Esophagus squamous epithelium (tissue), 5 donors: ENCODE measurements at places on chromosomes 11 and 22.

- no peak for DNase-seq
Measured at GRCh38 chr22:28075358-28075981, 156.4 kb upstream of the PITPNB start.

DNA sequence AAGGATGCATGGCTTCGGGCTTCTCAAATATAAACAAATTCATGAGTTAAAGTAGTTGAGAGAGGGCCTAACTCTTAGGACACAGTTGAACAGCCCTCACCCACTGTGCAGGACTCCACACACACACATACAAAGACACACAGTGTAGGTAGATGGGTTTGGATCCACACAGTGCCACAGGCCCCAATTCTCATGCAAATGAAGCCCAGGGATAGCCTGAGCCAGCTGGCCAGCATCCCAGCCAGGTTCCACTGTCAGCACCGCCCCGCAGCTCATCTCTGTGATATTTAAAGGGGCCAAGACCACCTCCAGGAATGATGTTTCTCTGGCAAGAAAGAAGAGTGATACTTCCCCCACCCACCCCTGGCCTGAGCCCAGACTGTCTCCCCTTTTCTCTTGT lies 11.7 kb downstream of the SLC35C1 start:
- no peak for DNase-seq

DNA sequence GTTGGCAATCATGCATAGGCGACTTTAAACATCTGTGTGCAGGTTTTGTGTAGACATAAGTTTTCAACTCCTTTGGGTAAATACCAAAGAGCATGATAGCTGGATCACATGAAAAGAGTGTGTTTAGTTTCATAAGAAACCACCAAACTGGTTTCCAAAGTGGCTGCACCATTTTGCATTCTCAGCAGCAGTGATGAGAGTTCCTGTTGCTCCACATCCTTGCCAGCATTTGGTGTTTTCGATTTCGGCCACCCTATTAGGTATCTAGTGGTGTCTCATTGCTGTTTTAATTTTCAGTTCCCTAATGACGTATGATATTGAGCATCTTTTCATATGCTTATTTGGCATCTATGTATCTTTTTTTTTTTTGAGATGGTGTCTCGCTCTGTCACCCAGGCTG lies 62.8 kb upstream of the CCND1 start:
- DNase-seq, result no peak

GRCh38 chr11:58292017-58292416 lies 24.0 kb upstream of the OR10W1 start:
- DNase-seq, result no peak

- DNase-seq, result no peak
Measured at GRCh38 chr22:49241174-49241851, 586.4 kb downstream of the BRD1 start.

DNA sequence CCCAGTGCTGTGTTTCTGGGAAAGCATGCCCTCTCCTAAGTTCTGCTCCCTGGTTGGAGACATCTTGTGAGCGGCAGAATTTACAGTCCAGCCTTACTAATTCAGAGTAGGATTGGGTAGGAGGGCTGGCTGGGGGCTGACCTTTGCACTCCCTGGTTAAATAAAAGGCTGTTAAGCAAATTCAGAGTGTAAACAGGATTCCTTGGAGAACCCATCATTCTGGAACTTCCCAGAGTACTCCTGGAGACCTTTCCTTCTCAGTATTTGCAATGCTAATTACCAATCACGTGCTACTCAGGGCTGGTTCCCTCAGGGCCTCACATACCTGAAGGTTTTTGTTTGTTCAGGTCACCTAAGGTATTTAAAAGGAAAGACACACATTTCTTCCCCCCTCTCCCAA lies 340.2 kb downstream of the TBC1D22A start:
- DNase-seq, result no peak

- no peak for DNase-seq
Measured at GRCh38 chr22:39937906-39938305, 22.3 kb upstream of the TMA7B start.

GRCh38 chr11:83682611-83682973 lies 396.4 kb upstream of the CCDC90B start:
- no peak for DNase-seq

- no peak for DNase-seq
Measured at GRCh38 chr22:38317122-38317994, at the start of gene CSNK1E. Gene CSNK1E, minus strand, starts transcription at chr22:38317433. Its CDS starts 3,276 bp downstream, at chr22:38314157.

DNA sequence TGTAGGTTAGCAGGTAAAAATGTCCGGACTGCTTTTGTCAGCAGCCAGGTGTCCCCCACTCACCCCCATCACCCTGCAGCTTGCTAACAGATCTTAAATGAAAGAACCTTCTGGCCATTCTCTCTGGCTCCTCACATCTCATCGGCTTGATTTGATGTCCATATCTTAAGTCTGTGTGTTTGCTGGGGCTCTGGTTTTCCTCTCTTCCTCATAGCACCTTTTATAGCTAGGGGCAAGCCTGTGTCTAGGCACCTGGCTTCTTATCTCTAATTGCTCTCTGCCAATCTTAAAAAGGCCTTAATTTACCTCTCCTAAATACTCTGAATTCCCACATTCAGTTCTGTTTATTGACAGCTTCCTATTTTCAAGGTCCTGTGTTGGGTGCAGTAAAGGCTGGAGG lies 72.0 kb downstream of the ARHGAP42 start:
- no peak for DNase-seq

GRCh38 chr11:35629511-35629910 lies 11.3 kb downstream of the FJX1 start:
- no peak for DNase-seq
